ENCODE measurements at places on chromosomes 6 and 20. TPM values are rescaled to one million over a fixed set of nuclear protein-coding genes. Genes with fewer than 3 reads are reported as not detected.

DNA sequence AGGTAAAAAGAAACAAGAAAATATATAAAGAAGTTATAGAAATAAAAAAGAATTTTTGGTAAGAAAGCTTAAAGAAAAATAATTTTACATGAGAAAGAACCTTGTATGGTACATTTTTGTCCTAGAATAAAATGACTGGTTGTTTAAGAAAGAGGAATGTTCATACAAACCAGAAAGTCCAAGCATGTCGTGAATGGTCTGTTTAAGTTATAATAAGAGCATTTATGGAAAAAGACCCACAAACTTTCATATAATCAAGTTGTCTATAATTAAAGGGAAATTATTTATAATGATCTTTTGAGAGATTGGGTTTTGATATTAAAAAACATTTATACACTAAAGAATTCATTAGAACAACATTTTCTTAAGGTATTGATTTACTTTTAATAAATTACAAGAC is 27.8 kb upstream of the FAM110A start:
- DNase-seq = no peak

DNA sequence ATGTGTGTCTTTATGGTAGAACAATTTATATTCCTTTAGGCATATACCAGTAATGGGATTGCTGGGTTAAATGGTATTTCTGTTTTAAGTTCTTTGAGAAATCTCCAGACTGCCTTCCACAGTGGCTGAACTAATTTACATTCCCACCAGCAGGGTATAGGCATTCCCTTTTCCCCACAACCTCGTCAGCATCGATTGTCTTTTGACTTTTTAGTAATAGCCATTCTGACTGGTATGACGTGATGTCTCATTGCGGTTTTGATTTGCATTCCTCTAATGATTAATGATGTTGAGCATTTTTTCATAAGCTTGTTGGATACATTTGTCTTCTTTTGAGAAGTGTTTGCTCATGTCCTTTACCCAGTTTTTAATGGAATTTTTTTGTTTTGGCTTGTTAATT is 5.3 kb upstream of the TASP1 start:
- DNase-seq = no peak

- no peak for DNase-seq
These were observed 3.7 kb upstream of the BEND6 start for GRCh38 chr6:56951049-56951831.

GRCh38 chr20:9575836-9576235 is 61.4 kb downstream of the LAMP5 start:
- no peak for DNase-seq

GRCh38 chr20:13305284-13305683 is 84.2 kb downstream of the ISM1 start:
- no peak for DNase-seq

SDCBP2 gene
- 14.8 TPM for total RNA-seq

CARMIL1 gene
- total RNA-seq = 25.7 TPM

TMEM200A gene
- total RNA-seq = not detected
